Upper lobe of right lung (tissue), 1 donor: ENCODE measurements at places on chromosomes 11 and 22. TPM values are rescaled to one million over a fixed set of nuclear protein-coding genes. Genes with fewer than 3 reads are reported as not detected.

OR8D1 gene
- not detected for total RNA-seq

KIAA1671 gene
- 46.7 TPM for total RNA-seq

PHF21B gene
- total RNA-seq: 0.12 TPM

THY1 gene
- 7.8 TPM for total RNA-seq

GPHA2 gene
- total RNA-seq: not detected

LMO1 gene
- not detected for total RNA-seq

SELENOO gene
- 17.6 TPM for total RNA-seq

WT1 gene
- total RNA-seq: 1.5 TPM

LGALS12 gene
- 0.49 TPM for total RNA-seq

DERL3 gene
- total RNA-seq: 3.8 TPM

TPCN2 gene
- total RNA-seq: 16.6 TPM

YPEL1 gene
- 6.7 TPM for total RNA-seq

SMTNL1 gene
- not detected for total RNA-seq

KCNJ1 gene
- total RNA-seq: 0.23 TPM

OR4D5 gene
- not detected for total RNA-seq

COPB1 gene
- 84.5 TPM for total RNA-seq

RTN4RL2 gene
- total RNA-seq: 3.2 TPM

MPEG1 gene
- total RNA-seq: 34.1 TPM

GNG3 gene
- total RNA-seq: not detected

XRCC6 gene
- total RNA-seq: 160 TPM

PDE2A gene
- total RNA-seq: 27.3 TPM

CD3D gene
- 8.5 TPM for total RNA-seq

VSIG2 gene
- 40.1 TPM for total RNA-seq

VPREB3 gene
- total RNA-seq: not detected

RAB36 gene
- total RNA-seq: 3.8 TPM

P2RX6 gene
- 2.2 TPM for total RNA-seq

PRSS23 gene
- 100 TPM for total RNA-seq

MCM5 gene
- total RNA-seq: 22.1 TPM

PRAME gene
- total RNA-seq: not detected

ACTN3 gene
- not detected for total RNA-seq

LRRC74B gene
- total RNA-seq: not detected

OR52I1 gene
- not detected for total RNA-seq

OR4A16 gene
- not detected for total RNA-seq

SPINDOC gene
- 20.3 TPM for total RNA-seq

GTSE1 gene
- 0.43 TPM for total RNA-seq
